Stimulated activated CD8-positive, alpha-beta memory T cell treated with anti-CD3 and anti-CD28 coated beads, Interleukin-2, amount 100 ng/mL, for 48 hours (primary cell): ENCODE measurements at places on chromosomes 7 and 10.

GRCh38 chr7:28389504-28390395 lies 22.6 kb upstream of the CREB5 start:
- no peak for DNase-seq

GRCh38 chr7:830069-830468 lies 2.2 kb upstream of the SUN1 start:
- DNase-seq: no peak

DNA sequence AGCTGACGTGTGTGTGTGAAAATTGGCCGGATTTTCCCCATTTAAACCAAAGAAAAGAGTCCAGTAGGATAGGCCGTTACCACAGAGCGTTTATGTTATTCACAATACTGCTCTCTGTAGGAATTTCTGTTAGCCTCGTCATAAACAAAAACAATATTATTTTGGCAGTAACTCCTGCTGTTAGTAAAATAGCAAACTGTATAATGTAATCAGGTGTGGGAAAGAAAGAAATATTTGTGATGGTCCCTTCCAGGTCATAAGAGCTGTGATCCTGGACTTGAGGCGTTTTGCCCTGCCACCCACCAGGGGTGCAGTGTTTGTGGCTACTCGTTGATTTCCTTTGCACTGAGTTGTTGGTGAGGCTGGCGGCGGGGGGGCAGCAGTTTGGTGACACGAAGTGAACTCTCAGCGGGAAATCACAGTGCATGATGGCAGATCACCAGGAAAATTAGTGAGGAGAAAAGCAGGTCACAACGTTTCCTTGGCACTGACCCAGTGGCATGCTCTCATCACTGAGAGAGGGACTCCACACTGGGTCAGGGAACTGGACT lies 2.8 kb downstream of the EEPD1 start:
- DNase-seq: no peak

- no peak for DNase-seq
Observed at GRCh38 chr10:89795840-89796239, 94.5 kb downstream of the KIF20B start.

DNA sequence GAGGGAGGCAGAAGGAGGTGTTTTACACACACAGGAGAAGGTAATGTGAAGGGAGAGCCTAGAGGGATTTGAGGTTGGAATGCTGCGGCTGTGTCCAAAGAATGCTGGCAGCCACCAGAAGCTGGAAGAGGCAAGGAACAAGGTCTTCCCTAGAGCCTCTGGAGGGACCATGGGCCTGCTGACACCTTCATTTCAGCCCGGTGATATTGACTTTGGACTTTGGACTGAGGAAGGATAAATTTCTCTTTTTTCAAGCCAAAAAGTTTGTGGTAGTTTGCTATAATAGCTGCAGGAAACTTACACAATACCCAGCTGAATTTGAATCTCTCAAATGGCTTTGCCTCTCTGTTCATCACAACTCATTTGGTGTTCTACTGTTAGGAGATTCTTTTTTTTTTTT lies 34.6 kb downstream of the UBN2 start:
- no peak for DNase-seq

- DNase-seq: no peak
Observed at GRCh38 chr10:114604357-114605130, 53.5 kb downstream of the ABLIM1 start.

DNA sequence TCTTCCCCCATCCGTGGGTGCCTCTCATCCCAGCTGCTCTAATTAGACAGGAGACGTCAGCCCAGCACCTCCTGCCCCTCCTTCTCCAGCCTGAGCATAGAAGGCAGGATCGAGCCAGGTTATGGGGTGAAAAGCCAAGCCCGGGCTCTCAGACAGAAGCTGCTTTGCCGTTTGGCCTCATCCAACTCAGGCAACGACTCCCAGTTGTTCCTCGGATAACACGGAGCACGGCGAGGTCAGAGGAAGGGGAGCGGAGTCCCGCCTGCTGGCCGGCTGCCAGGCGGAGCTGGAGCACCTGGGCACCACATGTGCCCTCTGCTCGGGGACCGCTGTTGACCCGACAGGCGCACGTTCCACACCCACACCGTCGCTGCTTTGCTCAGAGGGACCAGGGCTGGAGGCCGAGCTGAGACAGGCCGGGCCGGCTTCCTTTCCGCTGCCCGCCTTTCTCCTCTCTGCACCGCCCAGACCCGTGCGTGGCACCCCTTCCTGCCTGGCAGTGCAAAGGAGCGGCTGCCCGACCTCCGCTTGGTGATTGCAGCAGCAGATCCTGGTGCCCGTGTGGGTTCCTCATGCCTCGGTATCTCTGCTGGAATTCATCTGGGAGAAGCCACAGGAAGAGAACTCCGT lies 21.6 kb upstream of the UNCX start:
- no peak for DNase-seq

GRCh38 chr7:3897430-3898372 lies 596.6 kb downstream of the SDK1 start:
- DNase-seq: peak; percentile 18

DNA sequence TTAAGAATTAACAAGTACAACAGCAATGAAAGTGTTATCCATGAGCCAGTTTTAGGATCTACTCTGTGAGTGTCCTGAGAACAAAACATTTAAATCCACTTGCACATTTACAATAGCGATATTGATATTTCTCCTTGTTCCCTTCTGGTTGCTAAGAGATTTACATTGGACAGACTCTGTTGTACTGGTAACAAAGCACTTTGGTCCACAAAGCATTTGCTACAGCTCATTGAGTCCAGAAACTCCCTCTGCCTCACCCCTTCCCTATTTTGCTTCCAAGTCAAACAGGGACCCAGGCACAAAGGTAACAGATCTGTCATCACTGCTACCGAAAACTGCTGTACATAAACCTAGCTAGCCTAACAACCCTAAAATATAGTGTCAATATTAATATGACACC lies 2.1 kb downstream of the ANK3 start:
- no peak for DNase-seq
